Skin of body (tissue), 3 donors: ENCODE measurements at places on chromosomes 13 and 19. TPM values are rescaled to one million over a fixed set of nuclear protein-coding genes. Genes with fewer than 3 reads are reported as not detected.

The CGB7 gene
- 0.49 TPM for total RNA-seq

The MEIS3 gene
- 12.8 TPM for total RNA-seq

The PNMA8C gene
- total RNA-seq: 0.20 TPM

The CRX gene
- total RNA-seq: not detected

The TYROBP gene
- 14.1 TPM for total RNA-seq

The TSHZ3 gene
- total RNA-seq: 4.8 TPM

The C19orf81 gene
- total RNA-seq: not detected

The PCP2 gene
- not detected for total RNA-seq

The SIGLEC6 gene
- total RNA-seq: 1.6 TPM

The CDK8 gene
- total RNA-seq: 13.3 TPM

The CCDC70 gene
- total RNA-seq: not detected

The SERTAD1 gene
- total RNA-seq: 10.6 TPM

The ADGRE1 gene
- 0.79 TPM for total RNA-seq
